ENCODE measurements at places on chromosomes 11 and 22. TPM values are rescaled to one million over a fixed set of nuclear protein-coding genes. Genes with fewer than 3 reads are reported as not detected.
A peak's percentile ranks its signal among the peaks of the same experiment; 100 is the strongest.

DNA sequence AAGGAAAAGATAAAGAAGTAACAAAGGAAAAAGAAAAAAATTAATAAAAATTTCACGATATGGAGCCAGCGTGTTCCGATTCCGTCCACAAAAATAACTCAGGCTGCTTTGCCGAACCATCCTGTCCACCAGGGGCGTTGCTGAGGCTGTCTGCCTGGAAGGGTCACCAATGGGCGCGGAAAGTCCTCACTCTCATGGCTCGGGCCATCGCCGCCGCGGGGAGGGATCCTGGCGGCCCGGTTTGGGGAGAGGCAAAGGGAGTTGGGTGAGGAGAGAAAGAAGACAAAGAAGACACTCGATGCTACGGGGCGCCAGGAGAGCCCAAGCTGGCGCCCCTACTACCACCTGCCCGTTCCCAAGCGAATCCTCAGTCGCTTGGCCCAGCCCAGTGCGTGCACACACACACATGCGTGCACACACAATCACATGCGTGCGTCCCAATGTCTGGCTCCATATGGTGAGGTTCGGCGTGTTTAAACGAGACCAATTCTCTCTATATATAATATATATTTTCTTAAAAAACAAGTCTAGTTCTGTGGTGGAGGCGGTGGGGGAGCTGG is 5.6 kb upstream of the PYGM start:
- no peak overlapping the region for H3K4me3 ChIP-seq
- no peak for DNase-seq
- H3K27me3 ChIP-seq: no peaks in the 10 kb centered on the region
- H3K36me3 ChIP-seq: peaks cover 65% of the 10 kb centered on the region
- peaks cover 42% of the 10 kb centered on the region for H3K4me1 ChIP-seq
- peak overlapping the region; percentile 82 for H3K27ac ChIP-seq

DNA sequence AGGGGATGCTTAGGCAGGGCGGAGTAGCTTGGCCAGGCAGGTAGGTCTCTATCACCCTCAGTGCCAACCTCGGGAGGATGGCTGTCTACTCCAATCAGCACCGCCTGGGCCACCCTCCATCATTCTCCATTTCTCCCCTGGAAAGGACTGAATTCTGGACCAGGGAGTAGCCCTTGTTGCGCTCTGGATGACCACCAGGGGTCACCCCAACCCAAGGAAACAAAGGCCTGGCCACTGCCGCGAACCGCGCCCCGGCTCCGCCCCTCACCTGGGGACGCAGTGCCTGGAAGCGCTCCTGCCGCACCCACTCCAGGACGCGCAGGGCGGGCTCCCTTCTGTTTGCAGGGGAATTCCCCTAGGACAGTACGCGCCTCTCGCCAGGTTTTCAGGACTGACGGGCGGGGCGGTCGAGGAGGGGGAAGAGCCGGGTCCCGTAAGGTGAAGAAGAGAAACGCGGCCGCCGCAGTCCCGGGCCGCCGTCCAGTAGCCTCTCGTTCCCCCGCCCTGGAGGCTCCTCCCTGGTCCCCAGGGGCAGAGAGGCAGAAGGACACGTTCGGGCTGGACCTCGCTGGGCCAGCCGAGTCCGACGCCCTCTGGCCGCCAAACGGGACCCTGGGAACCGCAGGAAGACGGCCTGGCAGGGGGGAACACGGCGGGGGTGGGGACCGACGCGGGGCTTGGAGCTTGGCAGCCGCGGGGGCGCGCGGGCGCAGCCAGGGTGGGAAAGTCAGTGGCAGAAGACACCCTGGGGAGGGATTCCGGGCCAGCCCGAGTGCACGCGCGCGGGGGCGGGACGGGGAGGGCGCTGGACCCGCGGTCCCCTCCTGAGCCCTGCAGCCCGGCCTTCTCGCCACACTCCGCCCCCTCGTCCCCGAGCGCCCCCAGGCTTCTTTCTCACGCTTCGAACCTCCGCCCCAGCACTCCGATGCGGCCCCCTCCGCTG is 7.1 kb downstream of the SCN4B start:
- peak overlapping the region; percentile 69 for H3K4me3 ChIP-seq
- peak; percentile 33 for DNase-seq
- H3K27ac ChIP-seq: peak overlapping the region; percentile 80
- H3K4me1 ChIP-seq: no peaks in the 10 kb centered on the region

- H3K27me3 ChIP-seq: no peaks in the 10 kb centered on the region
- no peak for DNase-seq
- no peaks in the 10 kb centered on the region for H3K36me3 ChIP-seq
- H3K27ac ChIP-seq: no peak overlapping the region
Observed at GRCh38 chr11:119791701-119792151, 62.7 kb upstream of the NECTIN1 start.

DNA sequence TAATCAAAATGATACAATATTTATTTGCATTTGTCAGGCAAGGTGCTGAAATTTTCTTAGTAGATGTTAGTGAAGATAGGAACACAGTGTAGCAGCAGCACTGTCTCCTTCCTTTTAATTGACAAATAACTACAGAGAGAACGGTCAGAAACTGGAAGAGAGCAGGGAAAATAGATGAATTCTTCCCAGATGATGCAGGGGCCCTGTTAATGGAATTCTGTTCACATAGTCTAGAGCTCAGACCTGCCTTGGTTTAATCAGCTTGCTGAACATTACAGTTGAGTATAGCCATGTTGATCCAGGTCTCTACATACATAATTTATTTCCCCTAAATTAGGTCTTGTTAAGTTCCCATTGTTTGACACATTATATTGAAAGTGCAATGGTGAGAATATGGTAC is 127.4 kb downstream of the SLC17A6 start:
- DNase-seq: no peak
- no peaks in the 10 kb centered on the region for H3K4me1 ChIP-seq
- H3K27me3 ChIP-seq: no peaks in the 10 kb centered on the region

DNA sequence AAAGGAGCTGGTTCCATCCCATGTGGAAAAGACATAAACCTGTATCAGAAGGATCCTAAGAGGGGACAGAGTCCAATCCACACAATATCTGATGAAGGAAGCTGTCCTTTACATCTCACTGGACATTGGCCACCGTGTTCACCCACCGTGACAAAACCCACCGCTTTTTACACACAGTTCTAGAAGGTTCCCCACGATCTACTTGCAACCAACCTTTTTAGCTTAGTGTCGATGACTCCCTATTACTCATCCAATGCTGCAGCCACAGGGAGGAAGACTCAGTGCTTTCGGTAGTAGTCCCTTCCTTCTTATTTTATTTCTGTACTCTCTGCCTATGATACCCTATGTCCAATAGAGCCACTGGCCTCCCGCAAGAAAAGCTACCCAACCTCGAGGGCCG is 65.4 kb downstream of the MAPK1 start:
- no peak overlapping the region for H3K27ac ChIP-seq
- peaks cover 23% of the 10 kb centered on the region for H3K36me3 ChIP-seq
- H3K4me1 ChIP-seq: no peaks in the 10 kb centered on the region
- DNase-seq: no peak
- H3K27me3 ChIP-seq: no peaks in the 10 kb centered on the region

DNA sequence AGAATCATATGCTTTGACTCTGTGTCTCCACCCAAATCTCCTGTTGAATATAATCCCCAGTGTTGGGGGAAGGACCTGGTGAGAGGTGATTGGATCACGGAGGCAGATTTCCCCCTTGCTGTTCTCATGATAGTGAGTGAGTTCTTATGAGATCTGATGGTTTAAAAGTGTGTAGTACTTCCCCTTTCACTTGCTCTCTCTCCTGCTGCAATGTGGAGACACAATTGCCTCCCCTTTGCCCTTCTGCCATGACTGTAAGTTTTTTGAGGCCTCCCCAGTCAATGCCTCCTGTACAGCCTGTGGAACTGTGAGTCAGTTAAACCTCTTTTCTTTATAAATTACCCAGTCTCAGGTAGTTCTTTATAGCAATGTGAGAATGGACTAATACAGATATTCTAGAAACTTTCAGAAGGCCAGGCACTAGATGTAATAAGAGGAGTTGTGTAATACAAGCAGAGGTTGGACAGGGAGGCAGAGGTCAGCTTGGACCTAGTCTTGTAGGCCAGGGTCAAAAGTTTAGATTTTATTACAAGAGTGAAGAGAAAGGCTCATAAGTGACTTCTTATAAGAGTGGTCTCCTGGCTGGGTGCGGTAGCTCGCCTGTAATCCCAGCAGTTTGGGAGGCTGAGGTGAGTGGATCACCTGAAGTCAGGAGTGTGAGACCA is 9.3 kb upstream of the SERPING1 start:
- H3K27ac ChIP-seq: no peak overlapping the region
- no peak overlapping the region for H3K4me3 ChIP-seq
- no peaks in the 10 kb centered on the region for H3K4me1 ChIP-seq
- no peak for DNase-seq
- no peaks in the 10 kb centered on the region for H3K36me3 ChIP-seq

GRCh38 chr11:111367411-111368284 is 11.4 kb downstream of the POU2AF1 start:
- no peaks in the 10 kb centered on the region for H3K4me1 ChIP-seq
- H3K36me3 ChIP-seq: no peaks in the 10 kb centered on the region
- H3K27me3 ChIP-seq: no peaks in the 10 kb centered on the region
- no peak overlapping the region for H3K27ac ChIP-seq

The SNU13 gene
- 118 TPM for total RNA-seq

The UBQLNL gene
- total RNA-seq: 0.27 TPM

The TYR gene
- total RNA-seq: not detected

The OR8G5 gene
- total RNA-seq: not detected
